Hematopoietic multipotent progenitor cell treated with erythropoietin and hydrocortisone succinate and interleukin-3 and kit ligand, for 17 days (in vitro differentiated cells): ENCODE measurements at places on chromosomes 7 and 10.

GRCh38 chr7:105831824-105832535 is 44.4 kb downstream of the ATXN7L1 start:
- no peak for DNase-seq

DNA sequence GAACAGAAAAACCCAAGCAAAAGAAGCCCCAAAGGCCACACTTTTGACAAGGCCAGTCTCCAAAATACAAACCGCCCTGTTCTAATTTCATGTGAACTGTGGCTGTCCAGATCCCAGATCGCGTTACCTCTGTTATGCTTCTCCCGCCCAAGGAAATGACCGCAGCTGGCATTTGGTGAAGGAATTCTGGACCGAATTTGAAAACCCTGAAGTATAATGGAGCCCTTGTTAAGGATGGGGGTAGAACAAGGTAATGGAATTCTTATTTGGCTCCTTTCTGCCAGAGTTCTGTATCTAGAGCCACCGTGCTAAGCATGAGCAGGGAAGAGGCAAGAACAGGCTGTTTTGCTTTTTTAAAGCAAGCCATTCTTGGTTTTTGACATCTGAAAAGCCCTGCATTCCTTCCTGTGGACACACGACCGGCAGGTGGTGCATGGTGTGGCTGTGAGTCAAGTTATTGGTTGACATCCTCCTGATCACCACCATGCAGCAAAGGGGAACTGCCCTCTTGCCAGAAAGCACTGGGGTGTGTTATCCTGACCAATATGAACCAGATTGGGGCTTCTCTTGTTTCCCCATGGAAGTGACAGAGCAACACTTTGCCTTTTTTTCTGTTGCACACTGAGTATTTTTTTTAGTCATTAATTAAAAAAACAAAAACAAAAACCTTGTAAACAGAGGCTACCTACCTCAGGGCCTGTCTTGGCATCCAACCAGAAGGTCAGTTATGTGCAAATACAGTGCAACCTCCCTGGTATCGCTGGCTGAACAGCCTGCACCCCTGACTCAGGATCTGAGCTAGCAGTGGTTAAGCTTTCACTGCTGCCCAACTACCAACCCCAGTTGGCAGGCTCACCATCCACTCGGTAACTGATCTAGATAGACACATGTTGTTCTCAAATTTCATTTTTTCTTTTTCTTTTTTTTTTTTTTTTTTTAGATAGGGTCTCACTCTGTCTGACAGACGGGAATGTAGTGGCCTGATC is 14.2 kb downstream of the UCMA start:
- DNase-seq: no peak

DNA sequence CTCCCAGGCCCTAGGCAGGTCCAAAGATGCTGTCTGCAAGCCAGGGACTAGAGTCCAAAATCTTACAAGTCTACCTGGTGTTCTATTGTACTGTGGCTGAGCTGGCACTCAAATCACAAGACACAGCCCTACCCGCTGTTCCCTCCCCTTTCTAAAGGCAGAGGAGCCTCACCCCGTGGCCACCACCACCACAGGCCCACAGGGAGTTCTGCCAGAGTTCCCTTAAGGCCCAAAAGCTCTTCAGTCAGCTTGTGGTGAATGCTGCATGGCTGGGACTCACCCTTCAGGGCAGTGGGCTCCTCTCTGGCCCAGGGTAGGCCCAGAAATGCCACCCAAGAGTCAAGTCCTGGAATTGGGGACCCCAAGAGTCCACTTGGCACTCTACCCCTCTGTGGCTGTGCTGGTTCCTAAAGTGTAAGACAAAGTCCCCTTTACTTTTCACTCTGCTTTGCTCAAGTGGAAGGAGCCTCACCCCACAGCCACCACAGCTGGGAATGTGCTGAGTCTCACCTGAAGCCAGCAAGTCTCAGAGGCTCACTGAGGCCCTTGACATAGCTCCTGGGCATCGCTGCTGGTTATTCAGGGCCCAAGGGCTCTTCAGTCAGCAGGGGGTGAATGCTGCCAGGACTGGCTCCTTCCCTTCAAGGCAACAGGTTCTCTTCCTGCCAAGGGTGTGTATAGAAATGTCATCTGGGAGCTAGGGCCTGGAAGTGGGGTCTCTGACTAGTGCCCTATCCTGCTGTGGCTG is 48.8 kb upstream of the PSAP start:
- DNase-seq: no peak

- DNase-seq: no peak
Measured at GRCh38 chr7:38565289-38565688, 65.9 kb downstream of the AMPH start.

- no peak for DNase-seq
Measured at GRCh38 chr10:32160864-32161263, 104.6 kb upstream of the KIF5B start.

DNA sequence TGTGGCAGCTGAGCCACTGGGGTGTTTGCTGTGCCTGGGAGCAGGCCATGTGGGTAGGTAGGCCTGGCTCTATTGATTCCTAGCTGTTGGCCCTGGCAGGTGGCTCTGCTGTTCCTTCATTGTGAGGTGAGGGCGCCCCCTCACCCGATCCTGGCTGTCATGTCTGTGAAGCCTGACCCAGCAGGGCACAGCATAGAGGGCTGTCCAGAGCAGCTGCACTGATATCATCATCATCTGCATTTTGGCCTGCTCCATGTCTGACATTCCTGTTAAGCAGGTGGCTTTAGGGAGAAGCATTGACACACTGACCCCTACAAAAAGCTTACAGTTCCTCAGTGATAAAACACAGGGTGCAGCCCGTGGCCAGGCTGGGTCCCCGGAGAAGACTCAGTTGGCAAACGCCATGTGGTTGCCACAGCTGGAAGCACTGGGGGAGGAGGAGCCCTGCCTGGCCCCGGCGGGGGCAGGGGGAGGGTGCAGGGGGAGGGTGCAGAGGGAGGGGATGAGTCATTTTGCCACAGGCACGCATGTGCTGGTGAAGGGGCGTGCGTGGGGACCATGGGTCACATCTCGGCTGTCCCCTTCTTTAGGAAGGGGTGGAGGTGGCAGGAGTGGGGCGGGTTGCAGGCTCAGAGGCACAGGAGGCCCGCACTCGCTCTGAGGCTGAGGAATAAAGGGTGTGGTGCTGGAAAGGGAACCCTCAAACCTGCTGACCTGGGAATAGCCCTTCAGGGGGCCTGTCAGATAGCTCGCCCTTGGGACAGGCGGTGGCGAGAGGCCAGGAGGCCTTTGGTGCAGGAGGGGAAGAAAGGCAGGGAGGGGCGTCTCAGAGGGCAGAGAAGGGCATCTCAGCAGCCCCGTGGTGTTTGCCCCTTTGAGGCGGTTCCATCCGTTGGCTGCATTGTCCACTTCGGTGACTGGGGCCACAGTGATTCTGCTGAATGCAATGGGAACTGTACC is 31.6 kb downstream of the IKZF1 start:
- DNase-seq: peak; percentile 55

GRCh38 chr7:137625197-137625596 is 221.6 kb downstream of the DGKI start:
- no peak for DNase-seq

DNA sequence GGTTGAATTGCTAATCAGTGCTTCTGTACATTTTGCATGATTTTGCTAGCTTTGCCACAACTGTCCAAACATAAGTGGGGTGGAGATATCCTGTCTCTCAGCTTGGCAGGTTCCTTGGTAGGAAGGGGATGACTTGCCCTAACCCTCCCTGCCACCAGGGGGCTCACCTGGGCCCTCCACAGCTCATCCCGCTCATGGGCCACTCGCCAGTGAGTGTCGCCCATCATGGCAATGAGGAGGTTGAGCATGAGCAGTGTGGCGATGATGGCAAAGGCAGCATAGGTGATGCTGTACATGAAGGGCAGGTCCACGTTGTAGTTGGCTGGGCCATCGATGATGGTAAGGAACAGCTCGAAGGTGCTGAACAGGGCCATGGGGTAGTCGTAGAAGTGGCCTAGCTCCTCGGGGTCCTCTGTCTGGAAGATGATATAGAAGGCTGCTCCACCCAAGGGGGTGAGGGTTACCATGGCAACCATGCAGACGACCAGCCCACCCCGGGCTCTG is 12.2 kb downstream of the TRPV6 start:
- DNase-seq: peak; percentile 59

DNA sequence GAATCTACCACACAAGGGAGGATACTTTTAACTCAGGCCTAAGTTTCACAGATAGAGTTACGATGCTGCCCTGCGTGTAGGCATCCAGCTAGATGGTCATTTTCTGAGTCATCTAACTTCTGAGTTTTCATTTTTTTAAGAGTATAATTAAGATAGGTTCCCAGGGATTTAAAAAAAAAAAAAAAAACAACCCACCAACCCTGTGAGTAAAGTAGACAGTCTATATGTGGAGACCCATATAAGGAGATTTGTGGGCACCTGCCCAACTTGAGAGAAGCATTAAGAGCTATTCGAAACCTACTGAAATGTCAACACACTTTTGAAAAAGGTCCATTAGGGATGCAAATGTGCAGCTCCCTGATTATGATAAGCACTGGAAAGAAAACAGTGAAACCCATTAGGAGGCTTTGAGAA is 257.3 kb downstream of the TRIL start:
- DNase-seq: no peak

GRCh38 chr10:117005527-117006055 is 604 bp upstream of the SHTN1 start:
- DNase-seq: no peak

DNA sequence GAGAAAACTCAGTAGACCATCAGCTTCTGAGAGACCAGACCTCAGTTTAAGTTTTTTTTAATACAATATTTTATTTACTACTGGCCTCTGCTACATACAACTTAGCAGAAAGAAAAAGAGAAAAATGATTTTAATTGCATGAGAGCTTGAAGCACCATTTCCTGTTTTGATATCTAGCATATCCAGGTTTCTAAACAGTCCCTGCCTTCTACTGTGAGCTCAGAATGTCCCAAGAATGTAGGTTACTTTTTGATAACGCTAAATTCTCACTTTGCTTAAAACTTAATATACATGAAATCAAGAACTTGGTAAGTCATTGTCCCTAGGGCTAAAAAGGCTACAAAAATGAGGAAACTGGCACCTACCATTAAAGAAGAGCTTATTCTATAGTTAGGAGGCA is 7.0 kb downstream of the TMEM243 start:
- DNase-seq: no peak

DNA sequence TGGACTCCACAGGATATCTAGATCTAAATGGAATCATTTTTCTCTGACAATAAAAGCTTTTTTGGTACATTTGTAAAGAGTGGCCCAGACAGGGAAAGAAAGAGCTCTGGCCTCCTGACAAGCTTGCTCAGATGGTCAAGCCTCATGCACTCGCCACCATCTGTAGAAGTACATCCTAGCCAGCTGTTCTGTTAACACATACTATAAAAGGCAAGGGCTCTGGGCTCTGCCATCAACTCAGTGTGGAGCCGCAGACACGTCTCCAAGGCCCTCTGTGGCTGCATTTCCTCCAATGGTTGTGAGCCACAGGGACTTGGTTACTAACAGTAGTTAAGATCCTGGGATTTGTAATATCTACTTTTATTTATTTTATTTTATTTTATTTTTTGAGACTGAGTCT is 70.8 kb upstream of the KDM7A start:
- DNase-seq: no peak

GRCh38 chr10:7515439-7515838 is 104.6 kb upstream of the SFMBT2 start:
- no peak for DNase-seq

GRCh38 chr10:87547734-87548311 is 43.1 kb downstream of the MINPP1 start:
- DNase-seq: peak; percentile 36

GRCh38 chr7:54546081-54546985 is 4.2 kb downstream of the VSTM2A start:
- DNase-seq: no peak

DNA sequence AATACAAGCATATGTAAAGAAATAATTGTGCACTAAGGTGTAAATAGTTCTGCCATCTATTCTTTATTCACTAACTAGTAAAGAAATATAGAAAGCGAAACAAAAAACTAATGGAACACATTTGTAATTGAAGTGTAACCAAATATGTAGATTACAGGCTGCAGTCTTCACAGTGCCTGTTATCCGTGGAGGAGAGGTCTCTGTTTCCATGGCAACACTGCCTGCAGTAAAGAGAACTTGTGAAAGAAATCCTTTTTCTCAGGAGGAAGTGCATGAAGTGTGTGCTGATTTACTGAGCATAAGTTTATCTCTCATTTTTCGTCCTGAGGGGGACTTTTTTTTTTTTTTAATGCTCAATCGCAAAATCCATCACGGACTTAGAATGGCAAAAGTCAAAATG is 102.5 kb downstream of the APBB1IP start:
- no peak for DNase-seq

DNA sequence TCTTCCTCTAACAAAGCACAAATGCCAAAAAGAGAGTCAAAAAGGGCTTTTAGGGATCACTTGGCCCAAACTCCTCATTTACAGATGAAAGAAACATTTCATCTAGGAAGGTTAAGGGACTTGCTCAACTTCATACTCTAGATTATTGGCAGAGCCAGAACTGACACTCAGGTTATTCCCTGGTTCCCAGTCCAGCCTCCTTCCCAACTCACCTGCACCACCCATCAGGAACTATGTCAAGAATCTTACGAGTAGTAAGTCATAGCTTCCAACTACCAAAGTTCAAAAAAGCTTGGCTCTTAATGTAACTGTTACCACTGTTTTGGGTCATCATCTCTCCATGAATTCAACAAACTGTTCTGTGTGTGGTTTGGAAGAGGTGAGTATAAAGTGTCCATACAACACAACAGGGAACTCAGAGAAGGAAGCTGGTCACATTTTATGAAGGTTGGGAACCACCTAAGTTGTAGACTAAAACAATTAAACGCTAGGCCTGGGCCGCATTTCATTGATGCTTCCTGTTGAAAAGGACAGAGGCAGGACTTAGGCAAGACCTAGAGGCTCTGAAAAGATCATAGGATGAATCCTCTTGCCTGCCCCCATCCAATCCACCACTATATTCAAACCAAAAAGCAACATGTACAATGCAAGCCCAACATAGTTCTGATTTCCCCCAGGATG is 9.1 kb downstream of the PIK3AP1 start:
- no peak for DNase-seq

GRCh38 chr7:129843365-129843898 is 109.3 kb downstream of the UBE2H start:
- DNase-seq: no peak

GRCh38 chr7:106916679-106917078 is 51.6 kb downstream of the PIK3CG start:
- DNase-seq: no peak

- DNase-seq: no peak
Measured at GRCh38 chr10:125721035-125721434, 1.5 kb downstream of the EDRF1 start.
